Mesothelial cell of epicardium (in vitro differentiated cells): ENCODE measurements at places on chromosomes 1 and 21. TPM values are rescaled to one million over a fixed set of nuclear protein-coding genes. Genes with fewer than 3 reads are reported as not detected.

The WLS gene
- 203 to 225 TPM (median 217 TPM) in 3 replicates for total RNA-seq

DNA sequence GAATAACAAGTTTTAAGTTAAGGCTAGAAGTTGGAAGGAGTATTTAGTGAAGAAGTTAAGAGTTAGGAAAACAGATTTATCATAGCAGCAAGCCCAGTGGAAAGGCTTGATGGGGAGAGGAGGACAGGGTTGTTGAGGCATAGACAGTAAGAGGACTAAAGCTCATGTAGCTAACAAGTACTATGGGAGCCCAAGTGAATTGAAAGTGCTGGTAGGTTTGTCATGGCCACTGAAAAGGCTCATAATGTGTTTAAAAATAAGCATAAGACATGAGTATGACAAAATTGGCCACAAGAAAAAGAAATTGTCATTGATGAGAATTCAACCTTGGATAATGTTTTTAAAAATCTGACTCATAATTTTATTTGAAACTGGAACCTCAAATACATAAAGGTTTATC is 49.2 kb upstream of the CRB1 start:
- peaks cover 3% of the 10 kb centered on the region for H3K36me3 ChIP-seq
- no peaks in the 10 kb centered on the region for H3K27me3 ChIP-seq
- H3K27ac ChIP-seq, result no peak overlapping the region

GRCh38 chr1:47696737-47697441 is 259.0 kb downstream of the FOXD2 start:
- peaks cover 25% of the 10 kb centered on the region for H3K4me1 ChIP-seq
- peaks cover 25% of the 10 kb centered on the region for H3K27me3 ChIP-seq
- H3K36me3 ChIP-seq, result no peaks in the 10 kb centered on the region
- DNase-seq, result no peak
- no peak overlapping the region for H3K27ac ChIP-seq
- no peak overlapping the region for H3K4me3 ChIP-seq

- H3K27me3 ChIP-seq, result no peaks in the 10 kb centered on the region
- peaks cover 2% of the 10 kb centered on the region for H3K36me3 ChIP-seq
- no peak overlapping the region for H3K27ac ChIP-seq
- H3K4me1 ChIP-seq, result peaks cover 7% of the 10 kb centered on the region
- no peak overlapping the region for H3K4me3 ChIP-seq
Observed at GRCh38 chr1:82446955-82447354, 646.2 kb downstream of the ADGRL2 start.

DNA sequence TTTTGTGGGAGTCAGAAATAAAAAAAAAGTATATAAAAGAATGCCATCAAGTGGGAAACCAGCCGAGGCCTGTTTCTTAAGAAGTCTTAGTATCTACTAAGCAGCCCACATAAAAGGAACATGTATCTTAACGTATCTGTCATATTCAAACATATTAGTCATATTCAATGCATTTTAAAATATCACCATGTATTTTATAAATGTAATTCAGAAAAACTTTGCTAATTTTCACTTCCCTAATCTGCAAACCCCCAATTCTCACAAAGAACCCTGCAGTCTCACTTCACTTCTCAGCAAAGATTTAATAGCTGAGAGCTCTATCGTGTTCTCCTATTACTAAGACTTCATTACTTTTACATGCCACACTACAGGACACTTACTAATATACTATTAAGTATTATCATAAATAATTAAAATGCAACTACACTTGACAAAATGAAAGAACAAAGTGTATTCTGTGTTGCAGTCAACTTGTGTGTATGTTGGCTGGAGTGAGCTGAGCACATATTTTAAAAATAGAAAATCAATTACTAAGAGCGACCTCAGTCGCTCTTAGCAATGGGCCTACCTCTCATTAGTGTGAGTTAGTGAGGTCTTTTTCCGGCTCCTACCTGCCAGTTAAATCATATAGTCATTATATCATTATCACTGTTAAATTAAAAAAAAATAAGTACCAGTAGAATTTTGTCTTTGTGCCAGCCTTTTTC is 484.3 kb downstream of the LMO4 start:
- no peak for DNase-seq
- no peak overlapping the region for H3K4me3 ChIP-seq
- H3K27ac ChIP-seq, result peak overlapping the region; percentile 33
- no peaks in the 10 kb centered on the region for H3K36me3 ChIP-seq
- H3K27me3 ChIP-seq, result no peaks in the 10 kb centered on the region

DNA sequence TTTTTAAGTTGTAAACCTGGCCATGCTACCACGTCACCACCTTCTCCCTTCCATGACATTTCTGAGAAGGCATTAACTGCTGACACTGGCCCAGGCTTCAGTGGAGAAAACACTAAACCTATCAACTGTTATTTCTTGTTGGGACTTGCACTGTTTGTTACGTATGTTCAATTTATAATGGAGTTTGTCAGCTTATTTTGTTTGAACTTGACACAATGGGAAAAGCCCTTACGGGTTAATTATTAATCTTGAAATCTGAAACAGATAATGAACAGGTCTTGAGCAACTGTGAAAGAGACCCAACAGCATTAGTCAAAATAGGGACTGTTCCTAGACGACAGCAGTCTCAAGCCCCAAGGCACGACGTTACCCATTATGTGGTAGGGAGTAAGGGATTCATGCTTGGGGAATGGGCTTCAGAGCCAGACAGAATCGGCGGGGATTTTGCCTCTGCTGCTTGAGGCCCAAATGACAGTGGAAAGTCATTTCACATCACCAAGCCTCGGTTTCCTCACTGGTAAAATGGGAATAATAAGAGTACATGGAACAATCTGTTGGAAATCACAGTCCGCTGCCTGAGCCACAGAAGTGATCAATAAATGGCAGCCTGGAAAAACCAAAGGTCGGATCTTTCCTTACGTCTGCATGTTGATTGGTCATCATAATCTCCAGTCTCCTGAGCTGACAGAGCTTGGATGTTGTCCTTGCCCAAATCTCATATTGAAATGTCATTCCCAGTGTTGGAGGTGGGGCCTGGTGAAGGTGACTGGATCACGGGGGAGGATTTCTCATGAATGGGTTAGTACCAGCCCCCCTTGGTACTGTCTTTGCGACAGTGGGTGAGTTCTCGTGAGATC is 44.5 kb downstream of the TIAM1 start:
- H3K4me3 ChIP-seq, result no peak overlapping the region
- H3K27me3 ChIP-seq, result no peaks in the 10 kb centered on the region
- no peak for DNase-seq
- peak overlapping the region; percentile 89 for H3K27ac ChIP-seq
- no peaks in the 10 kb centered on the region for H3K36me3 ChIP-seq

- no peaks in the 10 kb centered on the region for H3K27me3 ChIP-seq
- no peak for DNase-seq
- no peaks in the 10 kb centered on the region for H3K36me3 ChIP-seq
- no peak overlapping the region for H3K4me3 ChIP-seq
Observed at GRCh38 chr1:162230517-162230916, 146.1 kb downstream of the SPATA46 start.

The DIO1 gene
- total RNA-seq, result not detected in 3 replicates

- no peak for DNase-seq
- H3K4me1 ChIP-seq, result peaks cover 8% of the 10 kb centered on the region
- H3K27ac ChIP-seq, result no peak overlapping the region
- H3K4me3 ChIP-seq, result no peak overlapping the region
- peaks cover 4% of the 10 kb centered on the region for H3K36me3 ChIP-seq
- no peaks in the 10 kb centered on the region for H3K27me3 ChIP-seq
Observed at GRCh38 chr1:116919802-116920201, 10.1 kb downstream of the PTGFRN start.

- no peak overlapping the region for H3K4me3 ChIP-seq
- no peak for DNase-seq
- no peak overlapping the region for H3K27ac ChIP-seq
- H3K4me1 ChIP-seq, result peaks cover 14% of the 10 kb centered on the region
Observed at GRCh38 chr1:108114033-108114599, 86.0 kb downstream of the SLC25A24 start.

The MIB2 gene
- 110 to 117 TPM (median 112 TPM) in 3 replicates for total RNA-seq

The CFAP141 gene
- total RNA-seq, result not detected in 3 replicates

DNA sequence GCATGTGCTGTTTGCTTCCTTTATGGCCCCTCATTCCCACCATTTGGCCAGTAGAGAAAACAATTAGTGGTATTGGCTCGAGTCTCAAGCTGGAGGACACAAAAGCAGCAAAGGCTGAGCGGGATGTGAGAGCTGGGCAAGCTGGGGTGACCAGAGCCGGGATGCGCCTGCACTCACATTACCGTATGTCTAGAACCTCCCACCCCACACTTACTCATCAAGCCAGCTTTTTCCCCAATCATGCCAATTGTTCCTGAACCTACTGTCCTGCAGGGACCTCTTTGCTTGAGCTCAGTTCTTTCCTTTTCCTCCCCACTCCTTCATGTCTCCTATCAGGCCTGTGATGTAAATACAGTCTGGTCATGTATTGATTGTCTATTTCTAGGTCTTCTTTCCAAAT is 45.9 kb downstream of the KIRREL1 start:
- H3K27ac ChIP-seq, result peak overlapping the region; percentile 5
- H3K4me3 ChIP-seq, result no peak overlapping the region
- H3K36me3 ChIP-seq, result peaks cover 4% of the 10 kb centered on the region
- DNase-seq, result no peak
- no peaks in the 10 kb centered on the region for H3K27me3 ChIP-seq

- DNase-seq, result no peak
- peak overlapping the region; percentile 72 for H3K4me3 ChIP-seq
- H3K36me3 ChIP-seq, result peaks cover 2% of the 10 kb centered on the region
Observed at GRCh38 chr1:207960346-207960745, 49.4 kb upstream of the CD34 start.

The C8B gene
- not detected in 3 replicates for total RNA-seq

- DNase-seq, result no peak
- H3K4me1 ChIP-seq, result peaks cover 5% of the 10 kb centered on the region
- H3K27ac ChIP-seq, result no peak overlapping the region
- H3K27me3 ChIP-seq, result peaks cover 89% of the 10 kb centered on the region
- H3K4me3 ChIP-seq, result peak overlapping the region; percentile 60
Observed at GRCh38 chr1:153262070-153262366, 2.5 kb downstream of the LORICRIN start.

DNA sequence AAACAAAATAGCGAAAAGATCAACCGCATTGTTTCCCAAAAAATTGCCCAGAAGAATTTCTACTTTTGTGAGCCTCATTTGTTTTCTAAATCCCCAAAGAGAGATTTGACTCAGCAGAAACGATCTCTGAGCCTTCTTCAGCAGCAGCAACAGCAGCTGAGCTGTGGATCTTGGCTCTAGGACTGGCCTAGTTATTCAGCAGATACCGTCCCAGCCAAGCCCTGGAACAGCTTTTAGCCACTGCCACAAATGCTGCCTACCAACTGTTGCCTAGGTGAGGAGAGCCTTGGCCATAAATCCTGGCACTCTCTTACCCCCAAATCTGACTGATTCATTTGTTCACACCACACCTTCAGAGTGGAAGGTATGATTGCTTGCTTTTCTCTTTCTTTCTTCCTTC is 320.1 kb downstream of the TGFB2 start:
- H3K4me1 ChIP-seq, result peaks cover 20% of the 10 kb centered on the region
- no peak overlapping the region for H3K27ac ChIP-seq
- H3K27me3 ChIP-seq, result no peaks in the 10 kb centered on the region
- peaks cover 2% of the 10 kb centered on the region for H3K36me3 ChIP-seq

The COL8A2 gene
- total RNA-seq, result 9.0 to 10.5 TPM (median 10.4 TPM) in 3 replicates
